ENCODE measurements at places on chromosomes 1 and 21.
A peak's percentile ranks its signal among the peaks of the same experiment; 100 is the strongest.

DNA sequence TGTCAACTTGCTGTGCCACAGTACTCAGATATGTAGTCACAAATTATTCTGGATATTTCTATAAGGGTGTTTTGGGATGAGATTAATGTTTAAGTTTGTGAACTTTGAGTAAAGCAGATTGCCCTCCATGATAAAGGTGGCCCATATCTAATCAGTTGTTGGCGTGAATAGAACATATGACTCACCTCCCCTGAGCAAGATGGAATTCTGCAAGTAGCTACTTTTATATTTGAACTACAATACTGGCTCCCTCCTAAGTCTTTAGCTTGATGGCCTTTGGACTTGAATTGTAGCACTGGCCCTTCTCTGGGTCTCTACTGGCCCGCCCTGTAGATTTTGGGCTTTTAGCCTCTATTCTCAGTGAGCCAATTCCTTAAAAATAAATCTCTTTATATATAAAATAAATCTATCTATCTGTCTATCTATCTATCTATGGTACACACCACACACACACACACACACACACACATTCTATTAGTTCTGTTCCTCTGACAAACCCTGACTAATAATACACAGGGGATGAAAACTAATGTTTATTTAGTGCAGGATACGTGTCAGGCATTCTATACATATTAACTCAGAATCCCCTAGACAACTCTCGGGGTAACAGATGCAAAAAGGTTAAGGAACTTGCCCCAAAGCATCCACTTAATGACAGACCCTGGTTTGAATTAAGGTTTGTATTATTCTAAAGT lies 37.9 kb upstream of the PDC start:
- DNase-seq: no peak

GRCh38 chr1:241614144-241614543 lies 26.0 kb downstream of the CHML start:
- no peak for DNase-seq

GRCh38 chr21:36962098-36962780 lies 4.2 kb downstream of the HLCS start:
- no peak for DNase-seq

GRCh38 chr1:245327842-245328241 lies 173.1 kb downstream of the KIF26B start:
- DNase-seq: no peak

DNA sequence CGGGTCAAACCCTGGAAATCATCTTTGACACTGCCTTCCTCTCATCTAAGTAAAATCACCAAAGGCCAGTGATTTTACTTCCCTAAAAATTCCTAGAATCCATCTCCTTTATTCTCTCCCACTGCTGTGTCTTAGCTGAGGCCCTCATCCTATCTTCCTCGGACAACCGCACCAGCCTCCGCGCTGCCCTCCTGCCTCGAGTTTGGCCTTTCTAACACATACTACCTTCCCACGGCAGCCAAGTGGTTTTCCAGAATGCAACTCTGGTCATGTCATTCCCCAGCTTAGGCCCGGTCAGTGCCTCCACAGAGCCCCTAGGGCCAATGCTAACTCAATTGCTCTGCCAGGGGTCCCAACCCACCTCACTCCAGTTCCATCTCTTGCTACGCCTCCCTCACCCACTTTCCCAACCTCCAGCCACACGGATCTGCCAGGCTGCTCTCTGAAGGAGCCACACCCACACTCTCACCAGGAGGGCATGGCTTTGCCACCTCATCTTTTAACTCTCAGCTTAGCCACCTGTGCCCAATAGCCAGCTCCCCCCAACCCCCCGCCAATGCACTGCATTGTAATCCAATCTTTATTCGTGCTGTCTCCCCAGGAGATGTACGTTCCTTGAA lies 6.8 kb downstream of the TMEM9 start:
- no peak for DNase-seq

GRCh38 chr1:41153750-41154274 lies 88.3 kb downstream of the SCMH1 start:
- DNase-seq: no peak

- no peak for DNase-seq
Observed at GRCh38 chr1:45643978-45644377, 20.1 kb upstream of the CCDC17 start.

GRCh38 chr1:87024936-87025540 lies 110.6 kb downstream of the HS2ST1 start:
- DNase-seq: peak; percentile 73

DNA sequence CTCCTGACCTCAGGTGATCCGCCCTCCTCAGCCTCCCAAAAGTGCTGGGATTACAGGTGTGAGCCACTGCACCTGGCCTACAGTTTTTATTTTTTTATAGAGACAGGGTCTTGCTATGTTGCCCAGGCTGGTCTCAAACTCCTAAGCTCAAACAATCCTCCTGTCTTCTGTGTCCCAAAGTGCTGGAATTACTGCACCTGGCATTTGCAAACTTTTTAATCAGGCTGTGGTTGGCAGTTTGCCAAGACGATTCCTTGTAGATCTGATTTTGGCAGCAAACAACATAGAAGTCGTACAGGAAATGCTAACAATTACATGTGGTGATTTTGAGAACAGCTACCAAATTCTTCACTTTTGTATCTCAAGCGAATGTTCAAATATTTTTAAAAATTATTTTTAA lies 10.1 kb downstream of the RBP7 start:
- no peak for DNase-seq

- DNase-seq: no peak
Observed at GRCh38 chr1:53645690-53646078, 93.3 kb downstream of the GLIS1 start.

GRCh38 chr1:208944981-208945451 lies 638.5 kb upstream of the CAMK1G start:
- no peak for DNase-seq

- DNase-seq: no peak
Observed at GRCh38 chr21:36395353-36396111, 10.3 kb downstream of the CHAF1B start.

DNA sequence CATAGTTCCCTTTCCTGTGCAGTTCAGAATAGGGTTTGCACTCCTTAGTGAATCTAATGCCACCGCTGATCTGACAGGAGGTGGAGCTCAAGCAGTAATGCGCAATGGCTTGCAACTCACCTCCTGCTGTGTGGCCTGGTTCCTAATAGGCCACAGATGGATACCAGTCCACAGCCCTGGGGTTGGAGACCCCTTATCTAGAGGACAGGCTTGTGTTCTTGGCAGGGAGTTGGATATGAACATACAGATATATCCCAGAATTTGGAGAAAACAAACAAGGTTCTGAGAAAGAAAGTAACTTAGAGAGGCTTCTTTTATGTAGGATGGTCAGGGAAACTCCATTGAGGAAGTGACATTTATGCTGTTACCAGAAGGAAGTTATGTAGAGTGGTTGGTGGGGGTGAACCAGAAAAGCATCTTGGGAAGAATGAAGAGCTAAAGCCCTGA lies 5.1 kb upstream of the PTPRC start:
- no peak for DNase-seq

Data from G401 (cell line).